ENCODE measurements at places on chromosomes 12 and 14.
A peak's percentile ranks its signal among the peaks of the same experiment; 100 is the strongest.

GRCh38 chr14:59018978-59019377 lies 169.5 kb upstream of the DAAM1 start:
- DNase-seq: peak; percentile 33

DNA sequence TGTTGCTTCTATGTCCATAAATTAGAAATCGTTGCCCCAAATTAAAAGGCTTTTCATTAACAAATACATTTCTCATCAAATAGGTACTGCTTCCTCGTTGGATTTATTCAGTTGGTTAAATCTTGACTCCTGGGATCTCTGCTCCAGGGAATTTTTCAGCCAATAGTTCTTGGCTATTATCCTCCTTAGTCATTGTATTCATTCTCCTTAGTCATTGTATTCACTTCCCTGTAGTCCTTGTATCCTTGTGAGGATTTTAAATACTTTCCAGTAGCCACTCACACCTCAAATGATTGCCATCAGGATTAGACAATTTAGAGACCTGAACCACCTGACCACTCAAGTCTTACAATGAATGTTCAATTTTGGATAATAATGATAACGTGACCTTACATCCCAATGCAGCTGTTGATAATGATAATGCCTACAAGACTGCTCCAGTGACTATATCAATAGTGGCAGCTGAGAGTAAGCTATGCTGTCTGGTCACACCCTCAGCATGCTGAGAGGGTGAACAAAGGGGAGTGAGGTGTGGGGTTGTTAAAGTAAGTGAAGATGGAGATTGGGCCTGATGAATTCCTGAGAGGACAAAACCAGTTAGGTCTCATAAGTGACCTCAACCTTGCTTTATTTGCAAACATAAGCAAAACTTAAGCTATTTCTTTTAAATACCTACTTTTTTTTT lies 193.7 kb upstream of the RTL1 start:
- no peak for DNase-seq

DNA sequence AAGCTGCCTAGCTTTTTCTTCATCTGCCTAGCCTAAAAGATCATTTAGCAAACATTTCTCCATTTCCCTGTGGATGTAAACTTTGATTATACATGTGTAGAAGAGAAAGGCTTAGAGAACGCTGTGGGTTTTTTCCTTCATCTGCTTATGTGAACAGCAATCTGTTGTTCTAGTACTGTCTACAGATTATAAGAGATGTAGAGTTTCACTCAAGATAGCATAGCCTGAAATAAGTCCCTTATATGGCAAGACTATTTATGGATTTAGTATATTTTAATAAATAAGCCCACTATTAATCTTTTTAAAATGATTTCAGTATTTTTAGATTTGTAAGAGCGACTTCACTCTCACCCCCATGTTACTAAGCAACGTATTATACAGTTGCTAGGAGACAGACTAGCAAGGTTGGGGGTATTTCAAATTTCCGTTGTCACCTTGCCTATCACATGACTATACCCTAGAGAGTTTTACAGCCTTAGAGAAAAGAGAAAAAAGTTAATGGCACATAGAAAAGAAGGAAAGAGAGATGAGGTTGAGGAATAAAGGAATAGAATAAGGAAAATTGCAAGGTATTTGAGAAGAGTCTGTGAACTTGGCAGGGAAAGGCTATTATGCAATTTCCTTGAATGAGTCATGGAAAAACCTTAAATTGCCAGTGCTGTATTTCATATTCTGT lies 12.2 kb upstream of the TUBA1A start:
- peak; percentile 80 for DNase-seq

GRCh38 chr12:127542931-127543330 lies 724.0 kb upstream of the TMEM132C start:
- no peak for DNase-seq

DNA sequence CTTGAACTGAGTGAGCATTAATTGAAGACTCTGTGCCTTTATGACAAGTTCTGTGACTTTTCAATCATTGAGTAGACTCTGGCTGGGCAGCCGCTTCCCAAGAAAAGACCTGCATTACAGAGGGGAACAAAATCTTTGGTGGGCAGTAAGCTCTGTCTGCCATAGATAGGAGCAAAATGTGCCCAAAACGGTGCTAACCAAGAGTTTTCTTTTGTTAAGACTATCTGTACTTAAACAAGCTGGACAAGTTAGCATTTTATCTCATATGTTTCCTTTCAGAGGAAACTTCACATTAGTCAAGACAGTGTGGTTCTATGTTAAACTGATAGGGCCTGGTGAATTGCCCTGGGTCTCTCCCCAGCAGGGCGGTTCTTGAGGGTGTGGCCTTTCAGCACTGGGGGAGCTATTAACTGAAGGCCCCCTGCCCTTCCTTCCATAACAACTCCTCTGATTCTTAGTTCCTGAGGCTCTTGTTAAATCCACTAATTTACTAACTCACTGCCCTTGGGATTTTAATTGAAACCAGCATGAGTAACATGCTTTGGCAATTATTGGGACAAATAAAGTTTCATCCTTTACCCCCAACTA lies 219.6 kb downstream of the KTN1 start:
- no peak for DNase-seq

DNA sequence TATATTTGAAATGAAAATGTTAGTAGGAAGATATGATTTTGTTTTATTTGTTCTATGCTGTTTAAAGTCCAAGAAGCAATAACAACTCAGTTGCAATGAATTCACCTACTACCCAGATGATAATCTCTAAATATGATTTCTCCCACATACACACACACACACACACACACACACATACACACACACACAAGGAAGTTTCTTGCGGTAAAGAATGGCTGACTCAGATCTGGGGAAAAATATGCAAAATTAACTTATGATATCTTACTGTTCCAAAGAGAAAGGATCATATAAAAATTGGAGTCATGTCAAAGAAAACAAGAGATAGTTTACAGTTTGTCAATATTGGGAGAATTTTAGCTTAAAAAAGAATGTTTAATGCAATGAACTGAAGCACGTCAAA lies 456.7 kb downstream of the SLC16A7 start:
- peak; percentile 8 for DNase-seq

DNA sequence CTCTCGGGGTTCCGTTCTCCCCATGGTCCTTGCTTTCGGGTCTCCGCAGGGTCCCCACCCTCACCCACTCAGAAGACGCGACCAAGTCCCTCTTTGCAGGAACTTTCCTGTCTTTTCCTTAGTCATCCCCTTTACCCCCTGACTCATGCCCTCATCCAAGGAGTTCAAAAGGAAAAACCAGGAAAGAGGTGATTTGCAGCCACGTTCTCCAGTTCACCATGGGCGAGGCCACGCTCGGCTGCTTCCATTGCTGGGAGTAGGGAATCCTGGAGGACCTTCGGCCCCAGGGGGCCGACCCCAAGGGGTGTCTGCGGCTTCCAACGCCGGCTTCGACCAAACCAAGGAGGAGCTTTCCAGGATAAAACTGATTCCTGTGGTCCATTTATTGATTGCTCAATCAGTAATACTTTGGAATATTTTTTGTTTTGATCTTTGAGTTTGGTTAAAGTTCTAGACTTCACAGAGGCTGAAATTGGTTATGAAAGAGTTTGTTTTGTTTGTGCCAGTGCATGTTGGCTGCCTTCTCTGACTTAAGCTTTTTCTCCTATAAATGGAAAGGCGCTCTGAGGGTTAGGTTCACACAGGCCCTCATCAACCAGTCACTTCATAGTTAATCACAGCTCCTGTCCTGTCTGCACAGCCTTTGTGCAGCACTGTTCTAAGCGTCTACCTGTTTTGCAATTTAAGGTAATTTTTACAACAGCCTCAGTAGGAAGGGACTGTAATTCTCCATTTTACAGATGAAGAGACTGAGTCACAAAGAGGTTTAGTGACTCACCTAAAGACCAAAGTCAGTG lies 827 bp downstream of the ALDH2 start:
- DNase-seq: peak; percentile 68

- DNase-seq: no peak
These were observed 13.7 kb downstream of the PIGH start for GRCh38 chr14:67586369-67586768.

DNA sequence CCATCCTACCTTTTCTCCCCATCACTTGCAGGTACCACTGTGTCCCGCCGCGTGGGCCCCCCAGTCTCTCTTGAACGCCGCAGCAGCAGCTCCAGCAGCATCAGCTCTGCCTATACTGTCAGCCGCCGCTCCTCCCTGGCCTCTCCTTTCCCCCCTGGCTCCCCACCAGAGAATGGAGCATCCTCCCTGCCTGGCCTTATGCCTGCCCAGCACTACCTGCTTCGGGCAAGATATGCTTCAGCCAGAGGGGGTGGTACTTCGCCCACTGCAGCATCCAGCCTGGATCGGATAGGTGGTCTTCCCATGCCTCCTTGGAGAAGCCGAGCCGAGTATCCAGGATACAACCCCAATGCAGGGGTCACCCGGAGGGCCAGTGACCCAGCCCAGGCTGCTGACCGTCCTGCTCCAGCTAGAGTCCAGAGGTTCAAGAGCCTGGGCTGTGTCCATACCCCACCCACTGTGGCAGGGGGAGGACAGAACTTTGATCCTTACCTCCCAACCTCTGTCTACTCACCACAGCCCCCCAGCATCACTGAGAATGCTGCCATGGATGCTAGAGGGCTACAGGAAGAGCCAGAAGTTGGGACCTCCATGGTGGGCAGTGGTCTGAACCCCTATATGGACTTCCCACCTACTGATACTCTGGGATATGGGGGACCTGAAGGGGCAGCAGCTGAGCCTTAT lies 9.2 kb downstream of the ARHGAP9 start:
- no peak for DNase-seq

DNA sequence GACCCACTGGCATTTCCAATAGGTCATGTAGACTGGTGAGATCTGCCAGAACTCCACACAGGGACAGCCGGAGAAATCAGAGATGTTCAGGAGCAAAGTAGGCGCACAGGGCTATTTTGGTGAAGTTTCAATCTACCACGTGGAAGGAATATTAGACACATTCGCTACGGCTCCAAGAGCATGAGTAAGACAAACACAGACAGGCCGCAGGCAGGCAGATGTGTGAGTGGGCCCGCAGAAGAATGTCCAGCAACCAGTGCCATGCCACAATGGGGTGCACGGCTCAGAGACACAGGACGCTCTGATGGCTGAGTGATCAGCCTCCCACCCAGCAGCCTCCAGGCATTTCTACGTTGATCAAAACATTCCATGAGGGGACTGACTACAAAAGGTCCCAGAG lies 10.4 kb downstream of the SLC15A4 start:
- DNase-seq: no peak

GRCh38 chr12:19694627-19695026 lies 255.3 kb downstream of the AEBP2 start:
- no peak for DNase-seq

- DNase-seq: no peak
These were observed 29.9 kb downstream of the JAG2 start for GRCh38 chr14:105138551-105139111.

- DNase-seq: no peak
These were observed 3.6 kb downstream of the CCDC85C start for GRCh38 chr14:99600232-99600888.

DNA sequence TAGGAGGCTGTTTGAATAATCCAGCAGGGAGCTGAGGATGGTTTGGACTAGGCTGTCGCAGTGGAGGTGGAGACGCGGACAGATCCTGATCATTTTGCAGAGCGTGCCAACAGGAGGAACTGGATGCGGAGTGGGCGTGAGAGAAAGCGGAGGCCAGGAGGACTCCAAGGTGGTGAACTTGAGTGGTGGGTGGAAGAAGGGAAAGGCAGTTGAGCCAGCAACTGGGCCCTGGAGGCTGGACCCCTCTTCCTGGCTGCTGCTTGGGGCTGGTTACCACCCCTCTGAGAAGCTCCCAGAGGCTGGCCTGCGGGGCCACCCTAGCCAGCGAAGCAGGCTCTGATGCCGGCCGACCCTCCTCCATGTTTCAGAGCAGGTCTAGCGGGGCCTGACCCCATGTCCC lies 56.8 kb upstream of the KCNA1 start:
- DNase-seq: no peak

DNA sequence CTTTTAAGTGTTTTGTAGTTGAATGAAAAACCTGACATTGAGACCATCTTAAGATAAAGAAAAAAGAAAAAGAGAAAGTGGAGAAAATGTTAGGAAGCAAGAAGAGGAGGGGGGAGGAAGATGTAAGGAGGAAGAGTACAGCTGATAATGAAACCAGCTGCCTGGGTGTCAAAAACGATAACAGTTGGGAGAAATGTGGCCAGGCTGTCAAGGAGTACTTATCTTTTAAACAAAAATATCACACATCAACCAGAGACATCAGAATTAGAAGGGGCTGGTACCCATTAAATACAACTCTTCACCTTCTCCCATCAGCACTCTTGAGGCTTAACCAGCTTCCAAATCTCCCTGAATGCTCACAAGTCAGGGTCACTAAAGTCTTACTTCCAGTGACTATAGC lies 4.5 kb downstream of the SLC11A2 start:
- no peak for DNase-seq

DNA sequence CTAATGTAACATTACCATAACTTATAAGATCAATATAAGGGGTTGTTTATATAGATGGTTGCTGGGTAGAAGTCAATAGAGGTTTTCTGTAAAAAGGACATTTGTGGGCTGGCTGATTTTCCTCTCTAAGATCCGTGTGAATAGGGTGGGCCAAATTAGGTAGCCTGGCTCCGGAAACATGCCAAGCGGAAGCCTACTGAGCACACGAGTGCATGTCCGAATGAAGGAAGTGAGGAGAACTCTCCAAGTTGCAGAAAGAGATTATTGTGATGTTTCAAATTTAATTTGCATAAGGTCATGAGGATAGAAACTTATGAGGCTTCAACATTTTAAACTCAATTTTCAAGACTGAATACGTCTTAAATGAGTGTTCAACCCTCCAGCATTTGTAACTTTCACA lies 356.7 kb downstream of the SNAPC1 start:
- DNase-seq: no peak

- no peak for DNase-seq
These were observed 90.9 kb upstream of the CCDC196 start for GRCh38 chr14:66395300-66395699.

GRCh38 chr14:69652942-69653684 lies 41.7 kb downstream of the SUSD6 start:
- peak; percentile 30 for DNase-seq

DNA sequence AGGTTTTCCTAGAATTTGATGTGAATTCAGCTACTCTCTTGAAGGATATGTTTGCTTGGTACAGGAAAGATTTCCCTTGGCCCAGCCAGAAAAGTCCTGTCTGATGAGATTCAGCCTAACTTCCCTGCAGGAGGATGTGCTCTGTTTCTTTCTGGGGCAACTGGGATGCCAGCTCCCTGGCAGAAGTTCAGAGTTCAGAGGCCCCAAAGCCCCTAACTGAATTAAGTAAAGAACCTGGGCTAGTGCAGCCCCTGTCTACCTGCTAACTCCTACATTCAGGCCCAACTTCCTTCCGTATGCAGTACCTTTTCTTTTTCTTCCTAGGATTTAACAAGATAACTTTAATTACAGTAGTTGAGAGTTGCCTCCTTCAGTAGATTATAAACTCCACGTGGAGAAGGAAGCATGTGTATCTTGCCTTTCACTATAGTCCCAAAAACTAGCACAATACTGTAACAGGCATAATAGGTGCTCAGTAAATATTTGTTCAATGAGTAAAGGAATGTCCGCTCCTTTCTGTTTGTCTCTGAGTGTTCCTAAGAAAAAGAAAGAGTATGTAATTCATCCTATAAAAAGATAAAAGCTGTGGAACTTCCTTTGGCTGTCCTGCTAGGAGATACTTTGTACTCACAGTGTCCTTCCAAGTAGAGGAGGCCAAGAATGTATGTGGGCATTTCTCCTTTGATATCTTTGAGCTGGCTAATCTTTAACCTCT lies 141.0 kb downstream of the SLC8A3 start:
- no peak for DNase-seq

All from ELR (cell line).